ENCODE measurements at places on chromosomes 5 and 9. TPM values are rescaled to one million over a fixed set of nuclear protein-coding genes. Genes with fewer than 3 reads are reported as not detected.

SLC35D2 gene
- 5.2 TPM for total RNA-seq

GRCh38 chr5:76971511-76971910, 18.7 kb downstream of the CRHBP start:
- H3K27ac ChIP-seq, result no peak overlapping the region
- no peaks in the 10 kb centered on the region for H3K36me3 ChIP-seq
- H3K4me1 ChIP-seq, result no peaks in the 10 kb centered on the region
- H3K27me3 ChIP-seq, result peaks cover 23% of the 10 kb centered on the region
- no peak for DNase-seq

GRCh38 chr5:109354761-109355160, 55.0 kb downstream of the PJA2 start:
- H3K27me3 ChIP-seq, result no peaks in the 10 kb centered on the region
- H3K36me3 ChIP-seq, result peaks cover 28% of the 10 kb centered on the region
- H3K4me3 ChIP-seq, result no peak overlapping the region
- DNase-seq, result no peak
- peaks cover 2% of the 10 kb centered on the region for H3K4me1 ChIP-seq

GRCh38 chr9:14327036-14327435, 13.1 kb upstream of the NFIB start:
- H3K27ac ChIP-seq, result no peak overlapping the region
- peaks cover 3% of the 10 kb centered on the region for H3K36me3 ChIP-seq
- peaks cover 6% of the 10 kb centered on the region for H3K4me1 ChIP-seq
- H3K4me3 ChIP-seq, result no peak overlapping the region
- H3K27me3 ChIP-seq, result peaks cover 45% of the 10 kb centered on the region
- peak; percentile 11 for DNase-seq

DNA sequence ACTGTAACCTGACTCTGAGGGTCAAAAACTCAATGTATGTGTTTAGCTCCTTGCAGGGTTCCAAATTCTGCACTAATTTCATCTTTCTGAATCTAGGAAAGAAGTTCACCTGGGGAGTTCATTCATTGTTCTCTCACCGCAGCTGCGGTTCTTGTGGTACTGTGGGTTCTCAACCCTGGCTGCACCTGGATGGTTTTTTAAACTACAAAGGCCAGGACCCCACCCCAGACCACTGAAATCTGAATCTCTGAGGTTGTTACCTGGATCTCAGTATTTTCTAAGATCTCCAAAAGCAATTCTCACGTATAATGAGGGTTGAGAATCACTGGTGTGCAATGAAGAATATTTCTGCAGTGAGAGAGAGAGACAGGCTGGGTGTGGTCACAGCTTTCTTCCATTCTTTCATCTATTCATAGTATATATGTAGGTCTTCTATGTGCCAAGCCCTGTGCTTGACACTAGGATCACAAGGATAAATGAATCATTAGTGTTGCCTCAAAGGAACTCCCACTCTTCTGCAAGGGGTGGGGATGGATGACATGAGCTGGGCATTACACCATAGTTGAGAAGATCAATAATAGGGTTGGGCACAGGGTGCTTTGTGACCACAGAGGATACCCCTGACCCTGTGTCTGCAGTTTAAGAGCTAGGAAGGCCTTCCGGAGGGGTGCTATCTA, 109.8 kb downstream of the GALNT10 start:
- H3K36me3 ChIP-seq, result peaks cover 69% of the 10 kb centered on the region
- peaks cover 2% of the 10 kb centered on the region for H3K4me1 ChIP-seq
- no peak overlapping the region for H3K27ac ChIP-seq
- no peak overlapping the region for H3K4me3 ChIP-seq

All from activated CD4-positive, alpha-beta T cell treated with anti-CD3 and anti-CD28 coated beads, Interleukin-2, amount 10 ng/mL, durations not matched to agents 24 days and 14 days (primary cell).